Left kidney (tissue), 8 donors: ENCODE measurements at places on chromosomes 16 and 17.

DNA sequence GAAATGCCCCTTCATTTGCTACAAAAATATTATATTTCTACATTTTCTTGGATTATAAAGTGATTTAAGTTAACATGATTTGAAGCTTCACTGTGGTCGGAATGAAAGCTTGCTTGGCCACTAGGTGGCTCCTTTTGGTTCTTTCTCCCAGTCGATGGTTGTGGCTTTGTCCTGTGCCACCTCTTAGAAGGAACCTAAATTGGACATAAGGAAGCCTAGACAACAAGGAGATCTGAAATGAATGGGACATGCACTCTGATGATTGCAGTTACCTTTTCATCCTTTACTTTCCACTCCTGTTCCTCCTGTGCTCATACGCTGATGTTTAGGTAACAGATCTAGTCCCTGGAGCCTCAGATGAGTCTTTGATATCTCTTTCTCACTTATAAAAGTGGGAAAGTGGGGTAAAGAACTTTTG is 39.2 kb downstream of the FTO start:
- DNase-seq: no peak

DNA sequence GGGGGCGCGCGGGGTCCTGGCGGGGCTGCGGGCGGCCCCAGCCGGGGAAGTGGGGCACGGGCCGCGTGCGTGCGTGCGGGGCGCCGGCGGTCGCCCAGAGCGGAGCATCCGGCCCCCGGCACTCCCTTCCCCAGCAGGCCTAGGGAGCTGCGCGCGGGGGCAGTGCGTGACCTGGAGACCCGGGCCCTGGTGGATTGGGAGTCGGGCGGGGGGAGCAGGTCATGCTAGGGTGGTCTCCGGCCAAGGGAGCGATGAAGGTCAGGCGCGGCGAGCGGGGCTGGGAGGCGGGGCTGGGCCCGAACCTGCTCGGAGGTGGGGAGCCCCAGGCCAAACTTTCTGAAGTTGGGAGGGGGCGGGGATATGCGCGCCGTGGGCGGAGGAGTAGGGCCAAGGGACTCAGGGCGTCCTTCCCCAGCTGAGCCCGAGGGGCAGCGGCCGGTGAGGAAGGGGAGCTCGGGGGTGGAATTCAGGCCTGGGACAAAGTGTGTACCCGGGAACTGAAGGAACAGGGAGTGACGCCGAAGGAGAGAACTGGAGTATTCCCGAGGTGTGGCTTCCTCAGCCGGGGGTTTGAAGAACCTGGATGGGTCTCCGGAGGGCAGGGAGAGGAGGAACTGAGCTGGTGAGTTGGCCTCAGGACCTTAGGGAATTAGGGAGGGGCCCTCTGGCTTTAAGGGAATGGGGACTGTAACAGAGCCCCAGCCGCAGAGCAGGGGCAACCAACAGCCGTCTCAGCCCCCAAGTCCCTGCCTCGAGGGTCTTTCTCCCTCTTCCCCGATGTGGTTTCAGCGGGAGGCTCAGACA is 589 bp downstream of the XYLT2 start:
- no peak for DNase-seq

GRCh38 chr16:86510465-86511261 is at the start of gene FOXF1:
Gene FOXF1, plus strand, starts transcription at chr16:86510527. Its CDS starts 43 bp downstream, at chr16:86510570.
- no peak for DNase-seq

DNA sequence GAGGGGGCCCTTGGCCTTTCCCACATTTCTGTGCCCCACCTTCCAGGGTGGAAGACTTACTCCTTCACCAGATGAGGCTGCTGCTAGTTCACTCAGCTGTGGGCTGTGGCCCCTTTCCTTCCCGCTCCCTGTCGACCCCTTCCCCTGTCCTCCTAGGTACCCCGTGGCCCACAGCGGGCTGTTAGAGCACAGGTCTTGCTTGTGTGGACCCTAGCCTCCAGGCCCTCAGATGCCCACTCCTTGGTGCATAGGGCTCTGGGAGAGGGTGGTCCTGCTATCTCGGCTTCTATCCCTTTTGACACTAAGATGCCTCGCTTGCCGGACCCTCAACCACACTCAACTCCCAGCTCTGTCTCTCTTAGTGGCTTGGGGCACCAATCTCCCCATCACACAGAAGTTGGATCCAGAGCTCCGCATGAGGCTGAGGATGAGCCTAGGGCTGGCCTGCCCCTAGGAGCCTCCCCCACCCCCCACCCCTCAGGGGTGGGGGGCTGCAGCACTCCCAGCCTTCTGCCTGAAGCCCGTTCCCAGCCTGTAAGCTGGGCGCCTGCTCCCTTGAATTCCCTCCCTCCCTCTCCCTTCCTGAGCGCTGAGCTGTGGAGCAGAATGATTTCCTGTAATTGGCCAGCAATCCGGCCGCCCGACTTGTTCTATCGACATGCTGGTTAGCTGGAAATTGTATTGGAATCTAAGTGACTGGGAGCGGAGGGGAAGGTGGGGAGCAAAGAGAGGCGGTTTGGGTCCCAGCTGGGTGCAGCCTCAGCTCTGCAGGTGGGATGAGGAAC is 30.9 kb downstream of the DCAKD start:
- DNase-seq: no peak

DNA sequence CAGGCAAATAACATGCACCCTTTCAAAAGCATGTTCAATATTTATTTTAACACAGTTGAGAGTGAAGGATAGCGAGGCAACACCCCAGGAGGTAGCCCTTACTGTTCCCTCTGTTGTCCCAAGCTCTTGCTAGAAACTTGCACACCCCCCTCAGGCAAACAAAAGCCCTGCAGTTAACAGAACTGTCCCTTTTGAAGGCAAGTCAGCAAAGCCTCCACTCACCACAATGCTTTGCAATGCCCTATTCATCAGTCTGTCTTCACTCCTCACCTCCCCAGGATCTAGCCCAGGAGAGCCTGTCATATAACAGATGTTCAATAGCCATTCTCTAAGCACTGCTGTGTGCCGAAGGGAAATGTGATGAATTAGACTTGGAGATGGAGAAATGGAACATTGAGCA is 3.5 kb upstream of the CNEP1R1 start:
- no peak for DNase-seq

GRCh38 chr16:53022374-53022773 is 30.3 kb downstream of the CHD9NB start:
- no peak for DNase-seq

- no peak for DNase-seq
These were observed 37.4 kb downstream of the BPTF start for GRCh38 chr17:67862614-67863217.

DNA sequence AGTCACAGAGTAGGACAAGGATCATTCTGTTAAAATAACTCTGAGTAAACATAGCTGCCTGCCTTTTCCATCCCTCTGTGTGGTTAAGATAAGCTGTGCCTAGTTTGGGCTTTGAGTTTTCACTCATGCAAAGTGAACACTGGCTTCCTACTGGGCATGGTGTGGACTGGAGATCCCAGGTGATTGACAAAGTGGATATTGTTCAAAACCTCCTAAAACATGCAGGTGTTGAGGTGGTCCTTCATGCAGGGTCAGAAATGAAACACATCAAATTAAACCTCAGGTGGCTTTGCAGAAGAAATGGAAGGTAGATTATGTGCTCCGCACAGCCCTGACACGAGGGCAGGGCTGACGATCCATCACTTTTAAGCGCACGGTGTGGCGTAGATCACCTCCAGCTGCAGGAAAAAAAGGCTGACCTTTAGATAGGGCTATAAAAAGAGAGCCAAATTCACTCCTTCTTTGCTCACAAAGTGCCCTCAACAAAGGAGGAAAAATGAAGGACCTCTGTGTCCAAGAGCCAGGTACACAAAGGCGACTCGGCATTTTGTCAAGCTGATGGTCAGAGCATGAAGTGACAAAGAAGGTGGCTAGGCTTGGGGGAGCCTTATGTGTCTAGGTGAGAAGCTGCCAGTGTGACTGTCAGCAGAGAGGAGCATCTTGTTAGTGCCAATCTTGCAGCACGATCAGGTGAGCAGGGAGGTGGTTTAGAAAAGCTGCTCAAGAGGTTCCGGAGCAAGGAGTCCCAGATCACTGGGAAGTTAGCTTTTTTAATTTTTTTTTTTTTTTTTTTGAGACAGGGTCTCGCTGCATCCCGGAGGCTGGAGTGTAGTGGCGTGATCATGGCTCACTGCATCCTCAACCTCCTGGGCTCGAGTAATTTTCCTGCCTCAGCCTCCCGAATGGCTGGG is 19.9 kb upstream of the ITPRIPL2 start:
- no peak for DNase-seq

DNA sequence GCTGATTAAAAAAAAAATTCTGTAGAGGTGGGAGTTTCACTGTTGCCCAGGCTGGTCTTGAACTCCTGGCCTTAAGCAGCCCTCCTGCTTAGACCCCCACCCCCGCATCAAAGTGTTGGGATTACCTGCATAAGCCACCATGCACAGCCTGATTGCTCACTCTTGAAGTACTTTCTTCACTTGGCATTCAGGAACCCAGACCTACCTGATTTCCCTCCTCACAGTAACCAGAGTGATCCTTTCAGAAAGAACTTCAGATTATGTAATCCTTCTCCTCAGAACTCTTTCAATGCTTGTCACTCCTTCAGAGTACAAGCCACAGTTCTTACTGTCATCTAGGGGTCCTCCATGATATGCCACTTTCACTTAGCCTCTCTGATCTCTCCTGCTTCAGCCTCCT is 1.4 kb downstream of the EFCAB13 start:
- DNase-seq: no peak

GRCh38 chr17:69788957-69789356 is 286.1 kb upstream of the KCNJ16 start:
- DNase-seq: no peak

GRCh38 chr16:75288596-75289120 is 37.2 kb upstream of the BCAR1 start:
- no peak for DNase-seq

GRCh38 chr17:28705728-28706334 is 5.9 kb downstream of the PROCA1 start:
- DNase-seq: no peak

DNA sequence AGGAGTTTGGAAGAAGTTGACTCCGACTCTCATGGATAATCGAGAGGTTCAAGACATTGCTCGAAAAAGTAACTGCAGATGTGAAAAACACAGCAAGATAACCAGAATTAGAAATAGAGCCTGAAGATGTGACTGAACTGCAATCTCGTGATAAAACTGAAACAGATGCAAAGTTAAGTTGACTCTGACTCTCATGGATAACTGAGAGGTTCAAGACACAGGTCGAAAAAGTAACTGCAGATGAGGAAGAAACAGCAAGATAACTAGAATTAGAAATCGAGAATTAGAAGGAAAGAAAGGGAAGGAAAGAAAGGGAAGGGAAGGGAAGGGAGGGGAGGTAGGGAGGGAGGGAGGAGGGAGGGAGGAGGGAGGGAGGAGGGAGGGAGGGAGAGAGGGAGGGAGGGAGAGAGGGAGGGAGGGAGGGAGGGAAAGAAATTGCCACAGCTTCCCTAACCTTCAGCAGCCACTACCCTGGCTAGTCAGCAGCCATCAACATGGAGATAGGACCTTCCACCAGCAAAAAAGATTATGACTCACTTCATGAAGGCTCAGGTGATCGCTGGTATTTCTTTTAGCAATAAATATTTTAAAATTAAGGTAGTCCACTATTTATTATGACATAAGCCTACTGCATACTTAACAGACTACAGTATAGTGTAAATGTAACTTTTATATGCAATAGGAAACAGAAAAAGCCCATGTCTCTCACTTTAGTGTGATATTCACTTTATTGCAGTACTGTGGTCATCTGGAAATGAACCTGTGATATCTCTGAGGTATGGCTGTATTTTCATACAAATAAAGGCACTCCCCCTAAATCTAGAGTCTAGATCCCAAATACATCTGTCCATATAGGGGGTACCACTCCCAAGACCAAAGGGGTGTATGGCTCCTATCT is 68.3 kb downstream of the KANSL1 start:
- no peak for DNase-seq

DNA sequence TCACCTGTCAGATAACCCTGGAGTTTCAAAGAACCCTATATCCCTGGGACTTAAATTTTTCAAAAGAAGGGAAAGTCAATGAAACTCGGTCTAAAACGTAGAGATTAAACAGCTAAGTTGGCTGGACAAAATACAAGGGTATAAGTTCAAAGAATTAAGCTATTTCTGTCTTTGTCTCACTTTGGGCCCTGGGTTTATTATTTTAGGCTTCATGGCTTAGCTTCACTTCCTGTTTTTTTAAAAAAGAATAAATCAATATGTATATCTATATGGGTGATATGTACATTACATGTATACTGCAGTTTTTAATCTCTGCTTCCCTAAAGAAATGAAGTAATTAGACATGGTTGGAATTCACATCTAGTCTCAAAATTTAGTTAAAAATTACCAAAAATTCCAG is 132.3 kb downstream of the TRIM37 start:
- no peak for DNase-seq

DNA sequence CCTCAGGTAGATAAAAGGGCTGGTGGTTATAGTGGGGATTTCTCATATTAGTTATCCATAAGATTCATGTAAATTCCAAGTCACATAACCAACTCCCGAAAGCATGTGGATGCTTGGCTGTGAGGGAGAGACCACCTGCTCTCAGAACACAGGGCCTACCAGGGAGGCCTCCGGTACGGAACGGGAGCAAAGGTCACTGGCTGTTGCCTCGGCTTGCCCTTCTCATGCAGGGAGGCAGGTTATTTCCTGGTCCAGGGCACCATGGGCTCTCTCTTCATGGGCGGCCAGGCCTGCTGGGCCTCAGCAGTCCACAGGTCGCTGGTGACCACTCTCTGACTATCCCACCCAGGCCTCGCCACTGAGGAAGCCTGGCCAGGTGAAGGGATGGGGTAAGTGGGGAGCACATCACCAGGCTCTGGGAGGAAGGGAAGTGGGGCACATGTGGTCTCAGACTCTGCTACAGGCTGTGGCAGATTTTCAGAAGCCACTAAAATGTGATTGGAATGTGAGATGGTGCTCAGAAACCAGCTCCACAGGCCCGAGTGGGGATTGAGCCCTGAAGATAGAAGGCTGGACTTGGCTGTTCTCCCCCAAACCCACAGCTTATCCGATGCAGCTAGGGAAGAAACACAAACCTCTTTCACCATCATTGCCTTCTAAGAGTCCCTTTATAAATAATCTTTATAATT is 45.4 kb downstream of the HNF1B start:
- DNase-seq: no peak

DNA sequence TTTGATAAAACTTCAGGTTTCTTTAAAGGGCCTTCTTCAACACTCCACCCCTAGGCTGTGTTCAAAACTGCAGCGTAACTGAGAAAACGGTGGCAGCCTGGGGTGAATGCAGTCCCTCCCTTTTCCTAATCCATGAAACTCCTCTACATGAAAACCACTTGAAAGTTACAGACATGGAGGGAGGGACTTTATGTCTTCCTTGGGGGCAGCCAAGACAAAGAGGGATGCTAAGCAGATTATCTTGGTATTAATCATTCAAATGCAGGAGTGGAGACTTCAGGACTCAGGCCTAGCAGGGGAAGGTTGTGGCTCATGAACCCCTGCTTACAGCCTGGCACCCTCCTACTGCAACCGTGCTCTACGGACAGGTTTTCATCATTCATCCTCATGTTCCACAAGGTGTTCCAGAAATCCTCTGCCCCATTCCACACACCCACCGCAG is 46.8 kb downstream of the RNF112 start:
- DNase-seq: no peak

GRCh38 chr16:83794860-83795554 is 12.8 kb upstream of the HSBP1 start:
- DNase-seq: no peak
